NCI-H2107 (cell line): ENCODE measurements at places on chromosomes 7 and 10.

DNA sequence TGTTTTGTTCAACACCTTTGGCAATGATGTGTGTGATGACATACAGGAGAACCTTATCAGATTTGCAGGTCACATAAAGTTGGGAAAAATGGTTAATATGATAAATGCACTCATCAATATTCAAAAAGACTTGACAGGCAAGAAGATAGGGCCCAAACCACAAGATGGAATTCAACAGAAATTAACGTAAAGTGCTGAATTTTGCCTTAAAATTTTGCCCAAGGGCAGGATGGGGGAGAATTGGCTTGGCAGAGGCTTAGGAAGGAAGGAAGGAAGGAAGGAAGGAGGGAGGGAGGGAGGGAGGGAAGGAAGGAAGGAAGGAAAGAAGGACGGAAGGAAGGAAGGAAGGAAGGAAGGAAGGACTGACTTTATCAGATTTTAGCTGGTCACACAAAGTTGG is 35.3 kb downstream of the CARD11 start:
- DNase-seq = no peak

- DNase-seq = no peak
Observed at GRCh38 chr10:60868946-60869345, 75.0 kb downstream of the RHOBTB1 start.

DNA sequence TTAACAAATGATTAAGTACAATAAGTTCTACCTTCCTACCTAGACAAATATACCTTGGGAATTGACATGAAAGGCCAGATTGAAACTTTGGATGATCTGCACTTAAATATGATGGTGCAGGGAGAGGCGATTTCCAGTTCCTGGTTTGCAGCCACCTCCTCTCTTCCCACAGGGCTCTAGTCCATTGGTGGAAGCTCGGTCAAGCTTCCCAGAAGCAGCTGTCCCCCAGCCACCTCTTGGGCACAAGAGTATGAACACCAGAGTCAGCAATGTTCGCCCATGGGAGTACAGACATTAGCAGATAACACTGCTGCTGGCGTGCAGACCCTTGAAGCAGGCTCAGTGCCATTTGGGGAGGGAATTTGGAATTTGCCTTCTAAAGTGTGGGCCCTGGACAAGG is 1.5 kb upstream of the CPVL start:
- DNase-seq = no peak

GRCh38 chr10:63506554-63506953 is 14.6 kb upstream of the REEP3 start:
- DNase-seq = no peak

DNA sequence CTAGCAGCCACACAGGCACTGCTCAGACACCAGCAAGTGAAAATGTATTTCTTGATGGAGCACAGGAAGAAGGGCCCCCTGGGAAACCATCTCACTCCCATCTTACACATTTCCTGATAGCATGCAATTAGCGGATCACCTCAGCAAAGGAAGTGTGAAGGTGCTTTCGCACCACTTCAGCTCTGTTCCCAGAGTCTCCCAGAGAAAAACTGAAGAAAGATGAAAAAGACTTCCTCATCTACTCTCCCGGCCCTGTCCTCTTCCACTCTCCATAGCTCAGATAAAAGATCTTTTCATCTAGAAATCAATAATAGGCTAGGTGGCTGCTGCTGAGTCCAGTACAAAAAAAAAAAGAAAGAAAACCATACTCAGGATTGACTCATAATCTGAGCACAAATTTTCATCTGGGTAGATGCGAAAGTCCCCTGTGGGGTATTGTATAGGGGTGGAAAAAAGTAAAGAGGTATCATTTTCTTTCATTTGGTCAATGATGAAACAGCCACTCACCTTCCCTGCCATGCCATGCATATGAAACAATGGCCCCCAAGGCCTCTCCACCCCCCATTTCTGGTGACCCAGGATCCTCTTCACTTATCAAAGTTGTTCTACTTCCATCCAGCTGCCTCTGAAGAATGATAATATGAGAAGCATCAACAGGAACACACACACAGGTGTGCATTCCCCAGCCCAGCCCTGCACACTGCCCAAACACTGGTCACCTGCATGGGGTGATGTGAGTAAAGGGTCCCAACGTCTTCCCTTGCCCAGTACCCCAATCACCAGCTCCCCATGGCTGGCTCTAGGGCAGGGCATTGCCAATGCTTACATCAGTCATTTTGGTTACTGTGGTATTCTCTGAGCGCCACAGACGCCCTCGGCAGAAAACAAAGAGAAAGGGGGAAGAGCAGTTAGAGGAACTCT is 48.8 kb upstream of the DGKI start:
- no peak for DNase-seq

- no peak for DNase-seq
Observed at GRCh38 chr10:46525177-46525823, 31.2 kb downstream of the GPRIN2 start.

DNA sequence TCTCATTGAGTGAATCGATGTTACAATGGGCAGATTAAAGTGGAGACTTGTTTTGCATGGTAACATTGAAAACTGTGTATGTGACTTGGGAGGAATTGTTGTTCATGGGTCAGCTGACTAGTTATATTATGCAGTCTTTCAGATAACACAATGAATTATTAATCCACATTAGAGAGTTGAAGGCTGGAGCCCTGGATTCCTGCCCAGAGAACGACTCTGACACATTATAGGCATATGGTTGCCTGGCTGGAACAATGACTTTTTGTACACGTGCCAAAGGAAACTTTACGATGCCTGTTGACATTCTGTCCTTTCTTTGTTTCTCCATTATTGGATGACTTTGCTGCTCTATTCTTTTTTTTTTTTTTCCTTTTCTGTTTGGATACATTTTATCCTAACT is 52.3 kb upstream of the TMEM229A start:
- DNase-seq = no peak

- no peak for DNase-seq
Observed at GRCh38 chr7:156069891-156070290, 257.6 kb upstream of the SHH start.

DNA sequence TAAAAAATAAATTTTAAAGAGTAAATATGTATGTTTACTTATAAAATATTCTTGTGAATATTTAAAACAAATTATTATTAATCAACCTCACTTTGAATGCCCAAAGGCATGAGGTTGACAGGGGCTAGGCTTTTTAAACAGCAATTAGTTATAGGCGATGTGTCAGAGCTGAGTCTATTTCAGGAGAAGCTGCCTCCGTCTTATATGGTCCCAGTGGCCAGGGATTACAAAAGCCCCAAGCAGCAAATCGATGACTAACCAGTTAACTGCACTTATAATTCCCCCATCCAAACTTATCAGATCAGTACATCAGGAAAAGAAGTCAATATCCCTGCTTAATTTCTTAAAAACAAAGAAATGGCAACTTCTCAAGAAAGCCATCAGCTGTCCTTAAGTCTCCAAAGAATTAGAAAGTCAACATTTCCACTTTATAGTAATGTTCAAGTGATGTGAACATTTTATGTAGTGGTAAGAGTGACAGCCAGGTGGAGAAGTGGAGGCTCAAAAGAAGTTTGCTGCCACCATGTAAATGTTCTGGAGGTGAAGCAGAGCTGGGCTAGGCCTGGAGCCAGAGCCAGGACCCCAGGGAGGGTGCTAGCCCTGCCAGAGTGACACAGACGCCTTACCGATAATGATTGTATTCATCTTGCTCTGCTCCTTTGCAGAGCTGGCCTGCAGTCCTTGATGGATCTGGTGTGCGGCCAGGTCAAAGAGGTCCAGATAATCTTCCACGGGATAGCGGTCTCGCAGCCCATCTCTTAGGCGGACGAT is 51.5 kb downstream of the CHST15 start:
- no peak for DNase-seq

DNA sequence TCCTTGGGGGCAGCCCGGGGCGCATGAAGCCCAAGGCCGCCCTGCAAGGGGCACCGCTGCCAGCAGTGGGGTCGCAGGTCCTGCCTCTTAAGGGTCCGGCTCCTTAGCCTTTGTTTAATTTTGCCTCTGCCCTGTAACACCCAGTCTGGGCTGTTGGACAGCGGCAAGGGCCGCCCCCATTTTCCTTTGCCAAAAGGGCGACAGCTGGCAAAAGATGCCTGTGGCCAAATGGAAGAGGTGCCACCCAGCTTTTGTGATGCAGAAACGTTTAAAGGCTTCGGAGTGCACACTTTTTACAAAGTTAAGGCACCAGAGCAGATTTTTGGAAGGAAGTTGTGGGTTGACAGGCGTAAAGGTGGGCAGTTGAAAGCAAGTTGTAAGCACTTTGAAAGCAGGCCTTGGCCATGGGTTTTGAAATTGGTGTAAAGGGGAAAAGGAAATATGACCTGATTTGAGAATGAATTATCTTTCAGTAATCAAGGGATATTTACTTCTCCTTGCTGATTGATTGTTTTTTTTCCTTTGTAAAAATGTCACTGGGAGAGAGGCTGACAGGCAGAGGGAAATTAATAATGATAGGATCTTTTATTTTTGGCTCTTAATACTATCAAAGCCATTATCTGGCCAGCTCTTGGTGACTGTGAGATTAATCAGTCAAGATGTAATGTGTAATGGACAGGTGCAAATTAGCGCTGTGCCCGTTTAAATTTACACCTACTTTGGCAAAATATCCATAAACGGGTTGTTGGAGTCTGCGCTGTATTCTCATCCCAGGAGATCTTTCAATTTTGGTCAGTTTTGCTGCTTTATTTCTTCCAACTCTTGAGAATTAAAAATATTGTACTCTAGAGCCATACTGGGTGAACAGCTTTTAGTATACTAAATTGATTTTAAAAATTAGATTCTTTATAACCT is 1.2 kb downstream of the CASD1 start:
- no peak for DNase-seq

DNA sequence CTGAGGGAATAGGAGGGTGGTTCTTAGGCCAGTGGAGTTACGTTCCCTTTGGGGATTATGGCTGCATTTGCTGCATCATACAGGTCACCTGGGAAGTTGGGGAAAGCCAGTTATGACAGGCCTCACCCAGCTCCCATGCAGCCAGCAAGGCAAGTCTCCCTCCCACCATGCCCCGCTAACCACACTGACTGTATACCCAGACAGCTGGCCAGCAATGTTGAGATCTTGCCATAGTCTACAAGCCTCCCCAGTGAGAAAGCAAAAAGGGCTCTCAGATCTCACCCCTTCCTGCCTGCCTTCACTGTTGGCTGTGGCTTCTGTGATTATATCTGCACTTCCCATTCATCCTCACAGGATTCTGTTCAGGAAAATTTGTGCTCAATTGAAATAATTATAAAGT is 133.3 kb upstream of the HGF start:
- DNase-seq = no peak

DNA sequence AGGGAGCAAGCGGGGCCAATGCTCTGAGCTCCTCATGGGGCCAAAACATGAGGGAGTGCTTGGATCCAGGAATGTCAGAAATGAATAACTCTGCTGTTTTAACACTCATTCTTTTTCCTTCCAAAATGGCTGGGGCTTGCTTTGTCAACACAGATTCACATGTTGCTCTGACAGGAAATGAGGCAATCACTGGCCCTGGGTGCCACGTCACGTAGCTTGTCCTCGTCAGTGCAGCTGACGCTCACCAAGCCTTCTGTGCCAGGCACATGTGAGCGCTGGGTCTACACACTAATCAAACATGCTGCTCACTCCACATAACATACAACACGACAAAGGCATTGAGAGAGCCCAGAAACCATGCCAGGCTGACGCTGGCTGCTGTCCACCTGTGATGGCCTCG is 198.9 kb downstream of the WDR37 start:
- no peak for DNase-seq

DNA sequence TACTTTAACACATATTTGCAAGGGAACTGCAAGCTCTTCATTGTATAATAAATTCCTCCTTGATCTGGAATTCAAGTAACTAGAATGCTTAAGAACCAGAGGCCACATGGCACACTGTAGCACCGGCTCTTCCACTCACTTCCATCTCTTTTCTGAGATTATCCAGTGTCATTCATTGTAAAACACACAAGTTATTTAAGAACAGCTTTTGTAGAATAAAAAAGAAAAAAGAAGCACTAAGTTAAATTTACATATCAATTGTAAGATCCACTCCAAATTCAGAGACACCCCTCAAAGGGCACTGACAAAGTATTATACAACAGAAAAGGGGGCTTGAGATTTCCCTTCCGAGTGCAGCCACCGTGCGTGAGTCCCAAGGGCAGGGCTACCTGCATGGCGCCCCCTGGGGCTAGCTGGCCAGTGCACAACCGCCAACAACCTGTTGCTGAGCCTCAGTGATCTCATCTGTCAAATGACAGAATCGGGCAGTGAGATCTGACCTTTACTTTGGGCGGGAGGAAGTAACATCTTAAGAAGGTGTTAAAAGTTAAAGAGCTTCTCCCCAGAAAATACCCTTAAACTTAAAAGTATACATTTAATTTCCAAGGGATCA is 12.5 kb downstream of the GLI3 start:
- DNase-seq = no peak

GRCh38 chr10:125284875-125285597 is 124.7 kb upstream of the CTBP2 start:
- DNase-seq = no peak
